ENCODE measurements at places on chromosomes 5 and 9.
A peak's percentile ranks its signal among the peaks of the same experiment; 100 is the strongest.

GRCh38 chr5:62144401-62145022, 161.5 kb upstream of the KIF2A start:
- no peak for DNase-seq

- DNase-seq, result no peak
Observed at GRCh38 chr9:3329361-3329760, 196.4 kb downstream of the RFX3 start.

DNA sequence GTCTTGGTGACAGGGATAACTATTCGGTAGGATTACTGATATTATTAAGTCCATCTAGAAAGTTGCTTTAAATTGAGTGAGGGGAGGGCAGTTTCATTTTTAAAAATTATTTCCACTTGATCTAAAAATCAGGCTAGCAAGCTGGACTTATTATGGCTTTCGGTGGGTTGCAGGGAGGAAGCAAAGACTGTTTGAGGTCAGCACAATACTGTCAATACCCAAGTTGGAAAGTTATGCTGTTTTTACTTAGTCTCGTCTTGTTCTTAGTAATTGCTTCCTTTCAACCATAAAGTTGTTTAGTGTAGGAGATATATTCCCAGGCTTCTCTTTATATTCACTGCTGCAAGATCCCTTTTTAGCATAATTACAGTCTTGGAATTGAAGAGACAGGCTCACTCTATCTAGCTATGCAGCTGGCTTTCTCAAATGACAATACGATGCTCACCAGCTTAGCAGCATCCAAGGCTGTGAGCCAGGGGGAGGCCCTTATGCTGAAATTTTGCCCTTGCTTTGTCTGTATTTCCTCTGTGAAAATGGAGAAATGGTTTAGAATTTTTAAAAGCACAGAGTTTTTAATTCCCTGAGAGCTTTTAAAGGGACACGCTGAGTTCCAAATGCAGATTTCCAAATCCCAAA, 68.2 kb upstream of the APC start:
- no peak for DNase-seq

DNA sequence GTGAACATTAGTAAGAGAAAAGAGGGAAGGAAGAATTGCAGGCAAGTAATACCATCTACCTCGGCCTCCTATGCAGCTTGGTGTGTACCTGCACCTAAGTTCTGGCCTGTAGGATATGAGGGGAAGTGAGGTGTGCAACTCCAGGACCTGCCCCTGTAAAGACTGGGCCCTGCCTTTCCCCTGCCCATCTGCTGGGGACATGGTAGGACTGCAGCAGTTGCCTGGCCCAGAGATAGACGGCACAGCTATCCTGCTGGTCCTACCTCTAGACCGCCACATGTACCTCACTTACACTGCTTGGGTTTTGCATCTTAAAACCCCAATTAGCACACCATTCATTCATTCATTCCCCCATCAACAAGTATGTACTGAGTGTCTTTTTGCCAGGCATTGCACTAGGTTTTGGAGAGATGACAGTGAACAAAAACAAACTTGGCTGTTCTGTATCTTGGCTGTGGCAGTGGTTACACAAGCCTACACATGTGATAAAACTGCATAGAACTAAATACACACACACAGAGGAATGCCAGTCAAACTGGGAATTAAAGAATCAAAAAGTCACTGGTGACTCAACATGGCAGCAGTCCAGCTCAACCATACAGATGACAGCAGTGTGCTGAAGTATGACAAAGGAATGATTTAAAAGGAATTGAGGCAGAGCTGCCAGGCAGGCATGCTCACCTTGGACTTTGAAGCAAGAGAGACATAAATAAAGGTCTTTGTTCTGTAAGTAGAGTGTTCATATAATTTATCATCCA, 23.3 kb upstream of the MGAT1 start:
- no peak for DNase-seq

DNA sequence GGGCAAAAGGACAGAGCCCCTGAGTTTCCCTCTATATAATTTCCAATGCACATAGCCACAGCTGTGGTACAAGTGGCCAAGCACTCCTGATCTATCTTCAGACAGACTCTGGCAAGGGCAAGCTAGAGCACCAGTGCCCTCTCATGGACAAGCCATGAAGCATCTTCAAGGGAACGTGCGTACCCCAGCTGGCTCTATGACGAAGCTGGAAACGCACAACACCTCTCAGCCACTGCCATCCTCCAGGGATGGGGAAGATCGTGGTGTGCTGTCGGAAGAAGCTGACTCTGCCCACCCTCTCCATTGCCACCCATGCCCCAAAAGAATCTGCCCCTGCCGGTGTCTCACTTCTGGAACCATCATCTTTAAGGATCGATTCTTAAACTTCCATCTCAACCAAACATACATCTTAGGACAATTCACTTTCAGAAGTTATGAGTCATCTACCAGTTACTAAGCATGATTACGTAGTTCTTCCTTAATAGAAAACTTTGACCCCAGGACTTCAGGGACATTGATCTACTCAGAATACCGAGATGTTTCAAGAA, 482.9 kb downstream of the AGTPBP1 start:
- DNase-seq, result peak; percentile 61

GRCh38 chr9:4159696-4160095, 140.2 kb downstream of the GLIS3 start:
- no peak for DNase-seq

DNA sequence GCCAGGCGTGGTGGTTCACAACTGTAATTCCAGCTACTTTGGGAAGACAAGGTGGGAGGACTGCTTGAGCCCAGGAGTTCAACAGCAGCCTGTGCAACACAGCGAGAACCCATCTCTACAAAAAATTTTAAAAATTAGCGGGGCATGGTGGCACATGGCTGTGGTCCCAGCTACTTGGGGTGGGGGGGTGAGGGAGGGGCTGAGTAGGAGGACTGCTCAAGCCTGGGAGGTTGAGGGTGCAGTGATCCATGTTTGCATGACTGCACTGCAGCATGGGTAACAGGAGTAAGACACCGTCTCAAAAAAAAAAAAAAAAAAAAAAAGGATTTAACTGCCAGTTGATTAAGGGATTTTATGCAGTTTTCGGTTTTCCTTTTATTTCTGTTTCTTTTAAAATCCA, 65.0 kb downstream of the PTBP3 start:
- DNase-seq, result no peak

DNA sequence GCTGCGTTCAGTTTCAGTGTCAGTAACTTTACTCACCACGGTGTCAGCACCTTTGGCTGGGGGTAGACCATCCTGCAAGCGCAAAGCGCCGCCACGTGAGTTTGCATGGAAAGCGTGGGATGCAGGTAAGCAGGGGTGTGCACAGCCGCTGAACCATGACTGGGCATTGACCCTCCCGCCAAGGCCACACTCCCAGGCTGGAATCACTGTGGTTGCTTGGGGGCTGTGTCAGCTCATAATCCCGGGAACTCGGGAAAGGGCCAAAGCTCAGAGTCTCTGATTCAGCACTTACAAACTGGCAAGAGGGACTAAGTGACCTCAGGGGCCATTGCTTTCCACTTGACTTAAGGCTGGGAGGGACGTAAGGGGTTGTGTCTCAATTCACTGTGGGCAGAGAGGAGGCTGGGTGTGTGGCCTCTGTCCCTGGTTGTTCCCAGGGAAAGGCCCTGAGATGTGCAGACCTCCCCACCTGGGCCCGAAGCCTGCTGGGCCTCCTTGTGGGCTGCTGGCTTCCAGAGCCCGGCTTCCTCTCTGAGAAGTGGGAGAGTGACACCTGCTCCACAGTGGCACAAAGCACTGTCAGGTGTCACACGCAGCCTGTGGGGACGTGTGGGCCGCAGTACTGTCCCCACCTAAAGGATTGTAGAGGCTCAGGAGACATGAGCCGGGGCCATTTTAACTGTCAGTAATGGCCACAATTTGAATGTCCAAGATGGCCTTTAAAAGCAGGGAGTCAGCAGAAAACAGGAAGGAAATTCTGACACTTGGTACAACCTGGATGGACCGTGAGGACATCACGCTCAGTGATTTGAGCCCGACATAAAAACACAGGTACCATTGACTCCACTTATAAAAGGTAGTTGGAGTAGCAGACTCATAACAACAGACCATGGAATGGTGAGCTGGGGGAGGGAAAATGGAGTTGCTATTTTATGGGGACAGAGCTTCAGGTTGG, 16.7 kb downstream of the ABO start:
- no peak for DNase-seq

DNA sequence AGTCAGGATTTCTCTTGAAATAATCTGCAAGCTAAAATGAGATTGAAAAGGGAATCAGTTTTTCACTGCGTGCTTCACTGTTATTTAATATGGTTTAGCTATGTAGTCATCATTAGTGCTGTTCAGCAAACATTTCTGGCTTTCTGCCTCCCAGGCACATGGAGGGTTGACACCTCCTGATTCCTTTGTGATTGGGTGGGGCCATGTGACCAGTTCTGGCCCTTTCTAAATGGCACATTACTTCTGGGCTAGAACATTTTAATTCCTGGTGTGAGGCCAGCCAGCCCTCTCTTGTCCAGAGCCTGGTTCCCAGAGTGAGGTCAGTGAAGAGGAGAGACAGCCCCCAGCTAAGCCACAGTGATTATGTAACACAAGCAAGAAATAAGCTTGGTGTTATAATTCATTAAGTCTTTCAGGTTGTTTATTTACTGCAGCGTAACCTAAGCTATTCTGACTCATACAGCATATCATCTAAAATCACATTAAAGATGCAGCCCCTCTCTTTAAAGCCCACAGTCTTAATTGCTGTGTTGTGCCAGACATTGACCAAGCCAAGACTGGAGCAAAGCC, 17.4 kb upstream of the ARSI start:
- no peak for DNase-seq

- no peak for DNase-seq
Observed at GRCh38 chr5:157354800-157355199, 88.9 kb downstream of the CYFIP2 start.

DNA sequence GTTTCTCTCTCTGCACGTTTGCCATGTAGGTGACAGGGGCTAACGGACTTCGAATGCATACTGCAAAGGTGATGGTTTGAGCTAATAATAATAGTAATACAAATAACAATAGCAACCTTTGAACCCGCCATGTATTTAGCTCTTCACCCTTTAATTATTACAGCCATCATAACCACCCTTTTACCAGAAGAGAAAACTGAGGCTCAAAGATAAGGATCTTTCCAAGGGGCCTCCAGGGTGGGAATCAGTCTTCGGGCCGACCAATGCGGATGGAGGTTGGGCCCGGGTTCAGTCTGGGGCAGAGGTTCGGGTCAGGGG, 494 bp downstream of the CDKN2AIPNL start:
- no peak for DNase-seq

GRCh38 chr5:122385808-122386207, 73.8 kb downstream of the SNCAIP start:
- DNase-seq, result no peak

- no peak for DNase-seq
Observed at GRCh38 chr9:1152171-1152570, 102.0 kb downstream of the DMRT2 start.

Measured in NCI-H524 (cell line).